ENCODE measurements at places on chromosomes 16 and 17.

- DNase-seq, result no peak
Observed at GRCh38 chr17:66682283-66682682, 152.6 kb upstream of the CACNG5 start.

DNA sequence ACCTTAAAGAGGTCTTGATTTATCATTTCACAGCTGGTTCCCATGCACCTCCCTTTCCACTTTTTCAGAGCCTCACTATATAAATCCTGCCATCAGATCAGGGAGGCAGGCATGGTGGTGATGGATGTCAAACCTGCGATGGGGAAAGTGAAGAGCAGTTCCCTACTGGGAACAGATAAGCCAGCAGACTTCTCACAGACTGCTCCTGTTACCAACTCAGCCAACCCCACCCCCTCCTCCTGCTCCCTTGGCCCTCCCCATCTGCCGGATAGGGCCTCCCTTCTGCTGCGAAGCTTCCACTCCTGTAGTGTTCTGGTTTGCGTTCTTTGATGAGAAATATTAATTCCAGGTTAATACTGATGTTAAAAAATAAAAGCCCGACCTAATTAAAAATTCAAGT is 232.1 kb downstream of the STX8 start:
- DNase-seq, result no peak

DNA sequence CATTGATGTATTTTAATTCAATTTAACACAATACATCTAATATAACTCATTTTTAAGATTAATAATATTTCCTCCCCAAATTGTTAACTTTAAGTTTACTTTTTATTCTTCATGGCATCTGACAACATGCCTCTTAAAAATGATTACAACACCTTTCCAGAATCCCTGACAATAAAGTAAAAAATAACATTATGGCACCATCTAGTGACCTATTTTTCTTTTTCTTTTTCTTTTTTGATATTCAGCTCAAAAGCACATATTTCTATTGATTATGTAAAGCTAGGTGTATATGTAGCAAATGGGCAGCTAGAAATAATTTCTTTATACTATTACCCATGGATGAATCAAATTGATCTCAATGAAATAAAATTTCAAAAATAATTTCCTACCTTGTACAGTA is 834.3 kb upstream of the CDH8 start:
- no peak for DNase-seq

- no peak for DNase-seq
Observed at GRCh38 chr16:87693827-87694226, 72.0 kb downstream of the KLHDC4 start.
